ENCODE measurements at places on chromosomes 5 and 9.

DNA sequence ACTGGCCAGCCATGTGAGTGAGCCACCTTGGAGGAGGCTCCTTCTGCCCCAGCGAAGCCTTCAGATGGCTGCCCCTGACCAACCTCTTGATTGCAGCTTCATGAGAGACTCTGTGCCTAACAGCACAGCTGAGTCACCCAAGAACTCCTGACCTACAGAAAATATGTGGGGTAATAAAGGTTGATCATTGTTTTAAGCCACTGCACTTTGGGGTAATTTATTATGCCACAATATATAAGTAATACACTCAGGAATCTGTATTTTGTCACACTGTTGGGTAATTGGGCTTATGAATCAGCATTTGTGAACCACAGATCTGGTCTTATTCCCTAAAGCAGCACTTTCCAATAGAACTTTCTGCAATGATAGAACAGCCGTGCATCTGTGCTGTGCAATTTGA is 24.4 kb upstream of the VDAC1 start:
- no peak for DNase-seq

GRCh38 chr9:31078175-31078574 is 1306.3 kb upstream of the ACO1 start:
- no peak for DNase-seq

DNA sequence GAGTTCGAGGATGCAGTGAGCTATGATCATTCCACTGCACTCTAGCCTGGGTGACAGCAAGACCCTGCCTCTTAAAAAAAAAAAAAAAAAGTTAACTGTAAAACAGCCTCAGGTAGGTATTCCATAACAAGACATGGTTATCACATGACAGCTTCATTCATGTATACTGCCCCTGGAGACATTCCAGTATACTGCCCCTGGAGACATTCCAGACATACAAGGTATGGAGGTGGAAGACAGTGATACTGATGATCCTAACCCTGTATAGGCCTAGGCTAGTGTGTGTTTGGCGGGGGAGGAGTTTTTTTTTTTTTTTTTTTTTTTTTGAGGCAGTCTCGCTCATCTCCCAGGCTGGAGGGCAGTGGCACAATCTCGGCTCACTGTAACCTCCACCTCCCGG is 105.5 kb downstream of the RICTOR start:
- DNase-seq: no peak

DNA sequence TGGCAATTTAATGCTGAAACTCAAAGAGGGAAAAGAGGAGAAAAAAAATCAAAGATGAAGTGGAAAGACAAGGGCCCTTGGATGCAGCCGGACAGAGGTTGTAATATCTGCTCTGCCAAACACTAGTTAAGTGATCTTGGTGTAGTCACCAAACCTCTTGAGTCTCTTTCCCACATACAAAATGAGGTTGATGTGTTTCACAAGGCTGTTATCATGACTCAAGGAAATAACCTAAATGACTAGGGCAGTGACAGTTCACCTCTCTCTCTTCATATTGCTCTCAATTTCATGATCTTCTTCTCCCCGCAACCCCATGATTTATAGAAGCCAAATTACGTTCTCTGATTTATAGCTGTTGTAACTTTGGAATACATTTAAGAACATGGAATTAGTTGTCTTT is 44.9 kb downstream of the PIK3R1 start:
- DNase-seq: no peak

DNA sequence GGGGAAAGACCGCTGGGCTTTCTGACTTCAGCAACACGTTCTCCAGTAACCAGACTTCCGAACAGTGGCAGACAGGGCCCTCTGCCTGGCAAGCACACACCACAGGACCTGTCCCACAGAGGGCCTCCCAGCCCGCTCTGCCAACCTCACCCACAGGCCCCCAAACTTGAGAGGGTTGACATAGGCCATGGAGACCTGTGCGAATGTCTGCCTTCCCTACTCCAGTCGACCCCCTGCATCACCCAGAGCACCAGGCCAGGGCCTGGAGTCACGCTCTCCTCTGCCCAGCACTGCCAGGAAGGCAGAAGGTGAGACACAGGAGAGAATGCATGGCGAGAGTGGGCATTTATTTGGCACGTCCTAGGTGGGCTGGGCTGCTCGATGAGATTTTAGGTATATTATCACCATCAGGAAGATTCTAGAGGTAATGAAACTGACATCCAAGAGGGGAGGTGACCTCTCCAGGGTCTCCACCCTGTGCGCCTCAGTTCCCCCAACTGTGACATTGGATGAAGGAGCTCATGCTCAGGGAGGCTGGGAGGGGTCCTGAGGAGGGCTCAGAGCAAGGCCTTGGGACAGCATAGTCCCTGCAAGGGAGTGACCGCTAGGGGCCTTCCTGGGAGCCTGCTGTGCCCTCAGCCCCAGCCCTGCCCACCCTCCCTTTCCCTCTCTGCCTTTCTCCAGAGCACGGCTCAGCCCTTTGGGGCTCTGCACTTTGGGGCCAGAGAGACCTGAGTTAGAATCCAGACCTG is 54.9 kb downstream of the DUSP1 start:
- DNase-seq: no peak

- no peak for DNase-seq
Measured at GRCh38 chr9:95366731-95367325, 49.3 kb upstream of the FANCC start.

DNA sequence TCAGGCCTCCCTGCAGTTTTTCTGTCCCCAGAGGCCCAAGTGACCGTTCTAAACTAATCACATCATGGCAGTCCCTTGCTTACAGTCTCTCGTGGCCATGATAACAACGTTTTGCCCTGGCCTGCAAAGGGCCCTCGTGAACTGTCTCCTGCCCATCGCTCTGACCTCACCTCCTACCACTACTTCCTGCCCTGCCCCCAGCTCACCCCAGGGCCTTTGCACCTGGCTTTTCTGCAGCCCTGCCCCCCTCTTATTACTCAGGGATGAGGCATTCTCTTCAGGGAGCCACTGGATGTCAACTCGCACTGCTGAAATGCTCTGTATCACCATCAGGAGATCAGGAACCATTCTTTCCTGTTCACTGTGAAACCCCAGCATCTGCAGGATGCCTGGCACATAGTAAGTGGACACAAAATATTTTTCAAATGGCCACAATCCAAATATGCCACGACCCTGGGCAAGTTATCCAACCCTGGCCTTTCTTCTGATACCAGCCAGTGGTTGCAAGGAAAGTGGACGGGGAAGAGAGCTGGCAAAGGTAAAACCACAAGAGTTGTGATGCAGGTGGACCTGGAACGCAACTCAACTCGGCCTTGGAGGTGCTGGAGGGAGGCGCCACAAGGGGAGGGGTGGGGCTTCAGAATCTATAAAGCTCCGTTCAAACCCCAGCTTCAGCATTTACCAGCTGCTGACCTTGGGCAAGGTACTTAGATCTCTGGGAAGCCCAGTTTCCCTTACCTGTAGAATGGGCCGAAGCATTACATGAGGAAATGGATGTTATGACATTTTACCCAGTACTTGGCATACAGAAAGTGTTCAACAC is 1.7 kb downstream of the SNCB start:
- no peak for DNase-seq

- DNase-seq: no peak
Measured at GRCh38 chr5:30802961-30803705, 390.4 kb upstream of the CDH6 start.

- DNase-seq: no peak
Measured at GRCh38 chr5:115415143-115415491, 118.7 kb upstream of the CCDC112 start.

- no peak for DNase-seq
Measured at GRCh38 chr5:17115855-17116254, 101.6 kb upstream of the BASP1 start.

- DNase-seq: no peak
Measured at GRCh38 chr9:75462866-75463265, 374.6 kb downstream of the OSTF1 start.

- no peak for DNase-seq
Measured at GRCh38 chr5:69170495-69170894, 3.5 kb downstream of the CCNB1 start.

DNA sequence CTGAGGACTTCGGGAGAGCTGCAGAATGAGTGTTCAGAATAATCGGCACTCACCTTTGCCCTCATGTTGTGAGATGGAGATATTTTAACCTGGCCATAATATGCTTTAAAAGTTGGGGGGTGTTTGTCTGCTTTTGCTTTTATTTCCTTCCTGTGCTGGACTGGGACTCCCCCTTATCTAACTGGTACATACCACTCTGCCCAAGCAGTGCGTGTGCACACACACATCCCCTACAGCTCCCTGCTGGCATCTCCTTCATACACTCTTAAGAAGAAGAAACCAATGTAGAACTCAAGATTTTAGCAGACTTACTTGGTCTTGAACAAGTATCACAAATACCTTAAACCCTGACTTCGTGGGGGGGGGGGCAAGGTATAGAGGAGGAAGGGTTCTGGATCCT is 146.2 kb upstream of the DMRT1 start:
- no peak for DNase-seq

DNA sequence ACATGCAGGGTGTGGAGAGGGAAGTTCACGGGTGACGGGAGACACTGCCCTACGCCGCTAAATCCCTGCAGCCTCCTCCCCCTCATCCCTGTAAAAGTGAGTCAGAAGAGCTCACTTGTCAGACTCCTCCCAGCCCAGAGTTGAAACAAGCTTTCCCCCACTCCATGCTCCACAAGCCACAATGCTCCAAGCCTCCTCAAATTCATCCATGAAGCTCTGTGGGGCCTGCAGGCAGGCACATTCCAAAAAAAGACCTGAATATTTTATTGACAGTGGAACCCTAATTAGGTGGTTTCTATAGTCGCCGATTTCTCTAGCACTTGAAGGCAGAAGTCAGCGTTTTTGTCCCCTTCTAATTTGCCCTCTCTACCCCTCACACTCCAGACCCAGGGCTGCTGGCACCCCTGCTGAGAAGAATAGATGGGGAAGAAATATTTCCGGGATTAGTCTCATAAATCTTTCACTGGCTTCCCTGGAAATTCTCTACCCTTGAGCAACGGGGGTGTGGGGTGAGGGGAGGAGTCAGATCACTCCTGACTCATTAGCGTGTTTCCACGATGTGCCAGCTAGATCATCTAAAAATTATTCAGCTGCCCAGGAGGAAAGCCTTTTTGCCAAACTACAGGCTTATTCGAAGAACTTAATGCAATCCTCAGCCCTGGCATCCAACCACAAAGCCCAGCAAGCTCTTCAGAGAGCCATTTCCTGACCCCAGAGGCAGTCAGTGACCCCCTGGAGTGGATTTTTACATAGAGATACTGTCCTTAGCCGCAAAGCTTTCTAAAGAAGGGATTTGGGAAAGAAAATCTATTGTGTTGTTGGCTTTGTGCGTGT is 97.1 kb downstream of the ENC1 start:
- DNase-seq: peak; percentile 75

DNA sequence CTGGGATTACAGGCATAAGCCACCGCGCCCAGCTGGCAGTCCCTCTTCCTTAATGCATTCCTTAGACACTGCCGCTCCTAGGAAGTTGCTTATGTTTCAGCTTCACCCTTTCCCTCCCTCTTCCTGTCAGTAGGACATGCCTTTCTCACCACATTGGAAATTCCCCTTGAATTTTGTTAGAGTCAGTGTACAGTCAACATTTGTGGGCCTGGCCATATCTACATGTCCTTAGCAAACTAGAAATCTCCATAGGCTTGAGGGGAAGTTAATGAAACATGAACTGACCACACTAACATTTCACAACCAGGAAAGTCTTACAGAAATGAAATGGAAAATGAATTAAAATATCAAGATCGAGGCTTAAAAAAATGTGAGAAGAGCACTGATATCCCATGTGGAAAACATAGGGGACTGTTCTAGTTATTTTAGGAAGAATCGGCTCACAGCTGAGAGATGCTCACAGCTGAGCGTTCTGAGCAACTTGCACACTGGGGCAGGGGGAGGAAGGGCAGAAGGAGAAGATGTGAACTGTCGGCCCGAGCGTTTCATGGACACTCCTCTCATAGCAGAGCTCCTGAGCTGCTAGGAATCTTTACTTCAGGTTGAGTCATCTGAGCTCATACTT is 21.1 kb upstream of the LVRN start:
- DNase-seq: peak; percentile 84

GRCh38 chr5:112226215-112226614 is 192.9 kb downstream of the EPB41L4A start:
- DNase-seq: no peak

- DNase-seq: no peak
Measured at GRCh38 chr5:5705010-5705409, 282.5 kb downstream of the ICE1 start.

- DNase-seq: no peak
Measured at GRCh38 chr5:178058321-178059012, 54.9 kb upstream of the N4BP3 start.

DNA sequence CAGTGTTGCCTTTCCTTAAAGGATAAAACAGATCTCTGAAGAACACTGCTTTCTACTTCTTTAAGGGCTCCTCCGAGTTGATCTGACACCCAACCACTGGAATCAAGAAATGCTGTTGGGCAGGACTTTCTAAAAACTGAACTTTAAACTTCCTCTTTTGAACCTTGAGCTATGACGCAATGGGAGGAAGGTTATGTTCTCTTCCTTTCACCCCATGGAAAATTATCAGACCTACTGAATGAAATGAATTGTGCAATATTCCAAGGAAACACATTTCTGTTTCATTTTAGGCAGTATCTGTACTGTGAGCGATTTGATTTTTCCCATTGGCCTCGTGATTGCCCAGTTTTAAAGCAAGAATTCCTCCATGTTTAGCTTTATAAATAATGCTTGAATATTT is 206.0 kb upstream of the PRR16 start:
- no peak for DNase-seq

DNA sequence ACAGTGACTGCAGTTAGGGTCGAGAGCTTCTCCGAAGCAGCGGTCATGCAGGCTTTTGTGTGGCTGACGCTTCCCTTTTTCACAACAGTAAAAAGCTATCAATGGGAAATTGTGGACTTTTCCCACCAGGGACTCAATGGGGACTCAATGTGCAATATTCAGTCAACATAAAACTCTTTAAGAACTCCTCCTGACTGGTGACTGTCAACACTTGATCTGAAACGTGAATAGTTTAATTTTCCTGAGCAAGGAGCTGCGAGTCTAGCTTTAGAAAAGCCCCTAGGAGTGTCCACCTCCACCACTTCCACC is 28.7 kb downstream of the EXOC3 start:
- DNase-seq: no peak
